Fibroblast of pulmonary artery (primary cell): ENCODE measurements at places on chromosomes 2 and 18.

- no peak for DNase-seq
Measured at GRCh38 chr18:5972298-5972697, 77.0 kb upstream of the TMEM200C start.

- peak; percentile 93 for DNase-seq
Measured at GRCh38 chr2:98909317-98910211, 26.5 kb downstream of the CRACDL start.

DNA sequence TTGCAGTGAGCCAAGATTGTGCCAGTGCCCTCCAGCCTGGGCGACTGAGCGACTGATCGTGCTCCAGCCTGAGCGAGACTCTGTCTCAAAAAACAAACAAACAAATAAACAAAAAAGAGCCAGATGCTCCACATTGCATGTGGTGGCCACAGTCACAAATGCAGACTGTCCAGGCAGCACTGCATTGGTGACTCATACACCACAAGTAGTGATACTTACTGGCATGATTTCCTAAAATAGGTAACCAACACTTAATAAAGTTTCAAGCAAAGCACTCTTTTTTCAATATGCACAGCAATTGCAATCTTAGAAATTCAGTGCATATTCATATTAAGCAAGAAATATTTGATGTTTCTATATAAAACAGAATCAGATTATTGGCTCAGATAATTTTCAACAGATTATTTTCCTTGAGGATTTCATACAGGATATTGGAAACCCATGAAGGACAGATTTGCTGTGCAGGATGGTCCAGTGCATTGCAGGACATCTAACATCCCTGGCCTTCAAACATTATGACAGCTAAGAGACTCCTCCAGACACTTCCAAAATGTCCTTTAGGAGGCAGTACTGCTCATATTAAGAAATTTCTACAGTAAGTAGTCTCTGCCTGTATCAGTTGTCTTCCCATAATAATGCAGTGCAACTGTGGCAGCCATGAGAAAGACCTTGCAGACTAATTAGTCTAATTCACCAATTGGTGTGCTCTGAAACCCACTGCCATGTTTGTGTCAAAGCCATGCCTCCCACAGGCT is 10.5 kb upstream of the SLC1A4 start:
- peak; percentile 35 for DNase-seq

DNA sequence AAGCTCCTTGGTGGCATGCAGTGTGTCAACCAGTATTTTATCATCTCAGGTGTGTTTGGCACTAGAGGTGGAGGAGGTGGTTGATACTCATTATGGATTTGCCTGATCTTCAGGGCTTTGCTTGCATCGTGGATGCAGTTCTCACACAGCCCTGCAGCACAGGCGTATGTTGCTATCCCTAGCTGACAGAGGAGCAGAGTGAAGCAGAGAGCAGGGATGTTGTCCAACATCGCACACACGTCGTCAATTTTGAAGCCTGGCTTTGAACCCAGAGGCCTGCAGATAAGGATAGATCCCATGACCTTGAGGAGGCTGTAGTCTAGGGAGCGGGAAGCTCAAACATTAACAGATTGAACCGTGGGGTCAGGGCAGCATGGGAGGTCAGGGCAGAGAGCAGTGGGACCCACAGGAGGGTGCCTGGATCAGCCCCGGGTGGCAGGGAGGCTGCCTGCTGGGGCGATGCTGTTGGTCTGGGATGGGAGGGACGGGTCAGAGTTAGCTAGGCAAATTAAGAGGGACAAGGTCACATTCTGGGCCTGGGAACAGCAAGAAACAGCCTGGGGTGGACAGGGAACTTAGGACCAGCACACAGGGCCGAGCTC is 4.2 kb downstream of the RNF144A start:
- no peak for DNase-seq

GRCh38 chr18:26804519-26804918 is 61.0 kb downstream of the AQP4 start:
- DNase-seq: no peak

DNA sequence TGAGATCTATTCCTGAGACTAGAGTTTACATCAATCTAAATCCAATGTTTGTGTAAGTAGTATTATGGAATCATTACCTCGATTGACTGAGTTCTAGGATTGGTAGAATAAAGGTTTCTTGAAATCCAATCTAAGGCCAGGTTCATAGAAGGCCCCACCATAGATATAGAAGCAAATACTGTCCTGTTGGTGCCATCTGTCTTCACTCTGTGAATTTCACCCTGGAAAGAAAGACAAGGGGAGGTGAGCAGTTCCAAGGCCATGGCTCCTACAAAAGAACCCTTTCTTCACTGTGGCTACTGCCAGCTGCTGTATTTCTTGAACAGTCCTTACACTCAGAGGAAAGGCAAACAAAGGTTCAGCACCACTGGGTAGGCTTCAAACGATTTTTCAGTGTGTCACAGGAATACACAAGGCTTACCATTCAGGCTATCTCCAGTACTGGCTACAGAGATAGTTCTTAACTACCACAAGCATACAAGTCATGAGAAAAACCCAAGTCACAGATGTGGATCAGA is 137.0 kb downstream of the LRP2 start:
- DNase-seq: no peak

- DNase-seq: peak; percentile 87
Measured at GRCh38 chr18:70636991-70637390, 348.1 kb downstream of the SOCS6 start.

GRCh38 chr2:205948883-205949282 is 137.1 kb downstream of the INO80D start:
- no peak for DNase-seq

- no peak for DNase-seq
Measured at GRCh38 chr2:96083064-96083939, 33.1 kb downstream of the ADRA2B start.

GRCh38 chr2:136434251-136434715 is 316.3 kb upstream of the CXCR4 start:
- no peak for DNase-seq

GRCh38 chr2:191894681-191895147 is 47.8 kb upstream of the CAVIN2 start:
- DNase-seq: peak; percentile 73

GRCh38 chr2:164474873-164475272 is 146.4 kb downstream of the GRB14 start:
- no peak for DNase-seq

DNA sequence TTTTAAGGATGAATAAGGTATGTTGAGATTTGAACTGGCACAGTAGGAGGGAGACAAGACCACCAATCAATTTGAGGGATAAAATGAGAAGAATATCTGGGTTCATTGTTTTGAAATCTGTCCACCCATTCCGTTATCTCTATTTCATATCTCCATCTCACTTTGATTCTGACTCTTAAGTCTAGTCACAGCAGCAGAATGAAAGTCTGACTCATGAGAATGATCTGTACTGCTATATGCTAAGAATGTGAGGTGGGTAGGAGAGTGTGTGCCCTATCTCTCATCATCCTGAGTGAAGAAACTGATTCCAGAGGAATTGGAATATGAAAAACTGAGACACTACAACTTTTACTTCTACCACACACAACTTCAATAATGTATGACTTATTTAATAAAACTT is 1994.5 kb upstream of the PIK3C3 start:
- DNase-seq: peak; percentile 29

DNA sequence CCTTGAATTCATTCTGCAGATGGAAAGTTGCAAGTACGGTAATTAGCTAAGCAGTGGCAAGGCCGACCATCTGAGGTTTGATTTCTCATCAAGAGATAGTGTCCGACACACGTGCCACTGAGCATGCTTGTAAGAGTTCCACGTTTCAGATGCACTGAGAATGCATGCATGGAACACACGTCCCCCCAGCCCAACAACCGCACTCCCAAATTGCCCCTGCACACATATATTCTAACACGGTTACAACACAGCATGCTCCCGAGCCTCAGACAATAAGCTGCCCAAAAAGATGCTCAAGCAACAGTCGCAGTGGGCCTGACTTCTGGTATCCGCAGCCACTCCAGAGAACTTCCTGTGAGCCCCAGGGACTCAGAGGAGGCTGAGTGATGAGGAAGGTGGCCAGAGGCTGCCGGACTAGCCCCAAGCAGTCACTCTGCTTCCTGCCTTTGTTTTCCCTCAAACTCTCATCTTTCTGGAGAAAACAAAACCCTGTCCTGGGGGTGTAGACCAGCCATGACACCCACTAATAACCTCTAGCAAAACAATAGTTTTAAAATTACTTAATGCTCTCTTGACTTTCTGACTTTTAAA is 204.0 kb downstream of the TGIF1 start:
- no peak for DNase-seq

DNA sequence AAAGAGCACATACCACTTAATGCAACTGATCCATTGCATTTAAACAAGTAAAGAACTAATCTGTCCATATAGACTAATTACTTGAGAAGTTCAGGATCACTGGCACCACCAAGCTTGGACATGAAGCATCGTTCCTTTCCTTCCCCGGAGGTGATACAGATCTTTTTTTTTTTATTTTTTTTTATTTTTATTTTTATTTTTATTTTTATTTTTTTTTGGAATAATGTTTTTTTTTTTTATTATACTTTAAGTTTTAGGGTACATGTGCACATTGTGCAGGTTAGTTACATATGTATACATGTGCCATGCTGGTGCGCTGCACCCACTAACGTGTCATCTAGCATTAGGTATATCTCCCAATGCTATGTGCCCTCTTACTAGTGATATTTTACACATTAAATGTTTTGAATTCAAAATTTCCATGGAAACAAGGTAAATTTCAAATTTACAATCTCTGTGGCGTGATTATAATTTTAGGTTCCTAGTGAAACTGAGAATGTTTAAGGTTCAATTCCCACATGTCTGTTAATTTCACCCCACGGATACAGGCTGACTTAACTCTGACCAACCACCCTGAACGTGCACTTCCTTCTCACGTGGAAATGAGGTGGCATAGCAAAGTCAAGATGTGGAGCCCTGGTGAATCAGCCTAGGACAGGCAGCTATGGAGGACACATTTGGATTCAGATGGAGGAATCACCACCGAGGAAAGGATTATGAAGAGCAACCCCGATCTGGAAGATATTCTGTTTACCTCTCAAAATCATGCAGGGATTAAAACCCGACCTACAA is 101.6 kb upstream of the THOC1 start:
- no peak for DNase-seq

DNA sequence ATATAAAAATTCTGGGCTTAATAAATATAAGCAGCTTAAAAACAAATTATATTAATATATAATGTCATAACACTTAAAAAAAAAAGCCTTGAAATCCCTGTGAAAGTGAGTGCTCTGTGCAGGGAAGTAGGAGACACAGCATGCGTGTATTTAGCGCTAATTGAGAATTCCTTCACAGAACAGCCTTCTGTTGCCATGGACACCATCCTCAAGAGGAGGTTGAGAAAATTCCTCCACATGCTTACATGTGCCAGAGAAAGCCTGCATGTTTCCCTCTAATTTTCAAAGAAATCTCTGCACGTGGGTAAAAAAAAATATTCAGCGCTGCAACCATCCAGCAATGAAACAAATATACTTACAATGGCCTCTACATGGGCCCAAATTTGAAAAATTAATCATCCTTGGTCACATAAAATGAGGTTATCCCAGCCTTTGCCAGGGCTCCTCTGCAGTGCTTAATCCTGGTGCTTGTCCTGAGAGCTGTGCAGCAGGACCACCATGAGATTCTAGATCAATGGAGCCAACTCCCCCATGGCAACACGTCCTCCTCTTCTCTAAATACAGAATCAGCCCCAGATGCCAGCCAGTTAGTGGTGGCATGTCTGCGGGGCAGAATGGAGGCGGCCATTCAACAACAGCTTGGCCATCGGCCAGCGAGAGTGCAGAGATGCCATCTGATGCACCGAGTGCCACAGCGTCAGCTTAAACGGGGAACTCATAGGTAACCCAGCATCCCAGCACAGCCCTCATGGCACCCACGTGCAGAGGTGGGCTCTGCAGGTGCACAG is 228.0 kb downstream of the MYT1L start:
- DNase-seq: no peak

DNA sequence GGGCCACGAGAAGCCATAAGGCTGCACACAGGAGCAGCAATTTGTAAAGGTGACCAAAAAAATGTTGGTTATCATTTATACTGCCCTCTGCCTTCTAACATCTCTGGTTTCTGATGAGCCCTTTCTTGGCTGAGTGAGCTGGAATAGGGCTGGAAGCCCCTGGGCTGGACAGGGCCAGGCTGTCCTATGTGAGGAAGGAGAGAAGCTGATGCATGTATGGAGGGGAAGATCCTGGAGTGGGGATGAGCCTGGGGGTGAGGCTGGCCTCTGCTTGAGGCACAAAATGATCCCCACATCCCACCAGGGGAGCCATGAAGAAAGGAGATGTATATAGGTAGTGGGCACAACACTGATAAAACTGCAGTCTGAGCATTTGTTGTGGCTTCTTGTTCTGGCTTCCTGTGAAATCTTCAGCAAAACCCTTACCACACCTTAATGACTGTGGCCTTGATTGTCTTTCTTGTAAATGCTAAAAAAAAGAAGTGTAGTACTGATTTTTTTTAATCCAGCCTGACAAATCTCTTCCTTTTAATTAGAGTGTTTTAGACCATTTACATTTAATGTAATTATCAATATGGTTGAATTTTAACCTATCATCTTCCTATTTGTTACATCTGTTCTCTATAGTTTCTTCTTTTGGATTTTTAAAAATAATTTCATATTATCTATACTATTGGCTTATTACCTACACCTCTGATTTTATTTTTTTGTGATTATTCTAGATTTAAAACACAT is 5.6 kb downstream of the SNED1 start:
- DNase-seq: no peak

DNA sequence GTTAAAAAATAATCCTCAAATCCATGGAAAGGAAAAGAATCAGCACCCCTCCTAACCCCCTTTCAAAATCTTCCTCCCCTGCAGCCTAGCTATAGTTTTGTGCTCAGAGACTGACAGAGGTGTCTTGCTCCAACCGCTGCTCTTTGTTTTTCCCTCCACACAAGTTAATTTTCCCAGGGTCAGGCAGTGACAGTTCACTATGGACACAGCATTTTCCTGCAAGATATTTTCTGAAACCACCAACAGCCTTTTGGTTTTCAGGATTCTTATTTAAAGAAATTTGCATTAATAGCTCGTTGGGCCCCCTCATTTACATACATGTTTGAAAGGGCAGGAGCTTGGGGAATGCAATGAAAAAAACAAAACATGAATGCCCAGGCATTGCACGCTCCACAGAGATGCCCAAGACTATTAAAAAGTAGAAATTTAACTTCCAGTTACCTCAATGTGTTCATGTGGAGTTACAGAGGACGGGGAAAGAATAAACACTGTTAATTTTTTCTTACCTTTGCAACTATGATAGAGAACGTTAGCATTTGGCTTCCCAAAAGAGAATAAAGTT is 71.4 kb upstream of the CXCR4 start:
- no peak for DNase-seq

GRCh38 chr2:167340322-167340721 is 452.0 kb downstream of the XIRP2 start:
- DNase-seq: no peak

GRCh38 chr2:164388511-164388910 is 232.8 kb downstream of the GRB14 start:
- peak; percentile 59 for DNase-seq

DNA sequence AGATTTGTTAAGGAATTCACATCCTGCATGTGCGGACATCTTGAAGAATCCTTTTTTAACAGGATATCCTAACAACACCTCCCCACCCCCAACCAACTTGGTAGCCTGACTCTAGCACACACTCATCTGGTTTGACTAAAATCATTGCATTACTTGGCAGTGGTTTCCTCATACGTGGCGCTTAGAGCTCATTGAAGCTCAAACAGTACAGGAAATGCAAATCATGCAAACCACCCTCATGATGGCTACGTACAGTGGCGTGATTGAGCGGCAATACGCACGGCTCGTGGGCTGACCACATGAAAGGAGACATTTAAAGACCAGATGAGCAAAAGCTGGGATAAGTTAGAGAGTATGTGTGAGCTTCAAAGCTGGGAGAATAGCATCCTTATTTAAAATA is 336.2 kb downstream of the ZEB2 start:
- DNase-seq: no peak
